ENCODE measurements at places on chromosomes 3 and 15.

GRCh38 chr3:35184775-35185174 lies 454.6 kb upstream of the ARPP21 start:
- DNase-seq = no peak

DNA sequence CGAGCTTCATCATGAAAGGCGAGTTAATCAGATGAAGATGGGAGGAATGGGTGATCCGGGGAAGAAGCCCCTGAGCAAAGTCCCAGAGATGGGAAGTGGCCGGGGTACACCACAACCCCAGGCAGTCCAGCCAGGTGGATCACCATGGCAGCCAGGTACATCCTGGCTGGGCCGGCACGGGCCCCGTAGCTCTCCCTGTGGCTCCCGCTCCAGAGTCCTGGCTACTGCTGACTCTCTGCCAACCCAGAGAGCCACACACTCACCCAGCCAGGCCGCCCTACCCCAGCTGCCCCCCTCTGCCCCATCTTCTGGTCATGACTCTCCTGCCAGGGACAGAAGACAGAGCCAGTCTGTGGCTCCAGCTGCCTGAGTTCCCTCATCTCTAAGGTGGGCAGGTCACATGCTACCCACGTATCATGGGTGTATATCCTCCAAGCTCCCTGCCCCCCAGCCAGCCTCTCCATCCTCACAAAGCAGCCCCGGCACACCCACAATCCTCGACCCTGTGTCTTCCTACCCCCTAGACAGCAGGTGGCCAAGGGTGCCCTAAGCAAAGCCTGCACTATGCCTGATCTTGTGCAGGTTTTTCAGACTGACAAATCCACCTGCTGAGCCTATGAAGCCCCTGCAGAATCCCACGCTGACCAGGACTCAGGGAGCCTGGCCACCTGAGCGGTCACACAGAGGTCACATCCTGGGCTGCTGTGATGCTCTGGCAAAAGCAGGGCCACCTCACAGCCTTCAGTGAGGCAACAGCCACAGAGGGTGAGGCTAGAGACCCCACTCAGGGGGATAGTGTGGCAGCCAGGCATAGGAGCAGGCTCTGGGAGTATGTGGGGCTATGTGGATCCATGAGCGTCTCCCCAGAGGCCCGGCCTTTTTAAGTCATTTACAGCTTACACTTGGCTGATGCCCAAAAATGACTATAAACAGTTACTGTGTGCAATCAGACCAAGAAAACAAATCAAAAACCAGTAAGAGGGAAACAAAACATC lies 13.2 kb downstream of the XXYLT1 start:
- no peak for DNase-seq

DNA sequence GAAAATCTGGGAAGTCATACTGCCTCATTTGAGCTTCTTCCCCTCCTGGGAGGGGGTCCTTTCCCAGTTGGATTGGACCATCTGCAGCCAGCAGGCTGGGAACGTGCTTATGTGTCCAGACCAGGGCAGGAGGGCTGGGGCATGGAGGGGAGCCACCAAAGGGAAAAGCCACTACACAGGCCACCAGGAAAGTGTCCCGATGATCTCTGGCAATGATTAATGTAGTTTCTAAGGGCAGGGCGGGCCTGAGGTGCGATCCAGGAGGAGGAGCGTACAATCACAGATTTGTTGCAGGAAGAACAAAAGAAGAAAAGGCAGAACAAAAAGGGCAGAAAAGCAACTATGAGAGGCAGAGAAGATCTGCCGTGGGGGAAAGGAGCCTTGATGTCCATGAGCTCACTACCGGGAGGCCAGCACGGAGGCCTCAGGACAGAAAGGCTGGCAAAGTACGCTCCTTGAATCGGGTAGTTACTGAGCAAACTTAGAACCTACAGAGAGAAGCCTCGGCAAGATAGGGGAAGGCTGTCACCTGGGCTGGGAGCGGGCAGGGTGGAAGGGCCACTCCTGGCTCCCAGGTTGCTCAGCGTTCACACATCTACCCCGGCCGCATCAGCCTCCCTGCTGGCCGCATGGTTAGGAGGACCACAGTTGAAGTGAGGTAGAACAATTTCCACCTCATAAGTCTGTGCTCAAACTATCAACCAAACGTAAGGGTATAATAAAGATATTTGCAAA lies 79.5 kb upstream of the PCSK6 start:
- DNase-seq = no peak

- no peak for DNase-seq
Observed at GRCh38 chr15:91214675-91215590, 114.9 kb downstream of the SV2B start.

DNA sequence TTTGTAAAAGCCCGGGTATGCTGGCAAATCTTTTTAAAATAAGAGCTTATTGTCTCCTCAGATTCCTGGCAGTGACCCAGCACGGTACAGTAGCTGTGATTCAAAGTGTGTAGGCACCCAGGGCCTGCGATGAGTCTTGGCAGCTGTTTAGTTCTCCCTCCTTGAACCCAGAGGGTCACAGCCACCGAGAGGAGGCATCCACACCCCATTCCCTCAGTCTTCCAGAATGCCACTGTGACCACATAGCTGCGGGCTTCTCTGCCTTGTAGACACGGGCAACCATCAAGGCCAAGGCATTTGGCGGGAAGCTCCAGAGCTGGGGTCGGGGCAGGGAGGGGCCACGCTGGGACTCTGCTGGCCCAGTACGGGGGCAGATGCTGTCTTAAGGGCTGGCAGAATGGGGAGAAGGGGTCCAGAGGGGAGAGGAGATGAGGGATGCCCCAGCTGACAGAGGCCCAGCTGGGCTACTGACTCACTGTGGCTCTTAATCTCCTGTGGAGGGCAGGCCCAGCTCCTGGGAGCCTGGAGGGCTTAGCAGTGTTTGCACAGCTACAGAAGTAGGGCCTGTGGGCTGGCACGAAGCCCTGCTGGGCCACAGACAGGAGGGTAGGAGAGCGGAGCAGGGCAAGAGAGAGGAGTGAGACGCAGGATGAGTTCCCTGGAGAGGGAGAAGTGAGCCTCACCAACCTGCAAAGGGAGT lies 68.8 kb upstream of the DLG1 start:
- no peak for DNase-seq

DNA sequence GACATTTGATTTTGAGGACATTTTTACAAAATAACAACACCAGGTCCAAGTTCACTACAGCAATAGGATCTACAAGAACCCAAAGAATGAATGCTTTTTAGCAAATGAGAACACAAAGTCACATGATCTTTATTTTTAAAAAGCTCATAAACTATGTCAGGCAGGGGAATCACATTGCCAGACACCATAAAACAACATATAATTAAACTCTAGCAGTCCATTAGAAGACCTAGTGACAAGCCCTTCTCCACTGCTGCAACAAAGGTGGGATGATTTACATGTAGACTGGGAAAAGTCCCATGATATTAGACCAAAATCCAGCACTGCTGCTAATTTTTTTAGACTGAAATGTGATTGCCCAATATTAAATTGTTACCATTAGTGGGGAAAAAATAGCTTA lies 92.6 kb downstream of the FHIT start:
- DNase-seq = no peak

Data from activated gamma-delta T cell treated with Interleukin-2 at 50 U/mL for 16 hours (primary cell).